ENCODE measurements at places on chromosomes 11 and 22. TPM values are rescaled to one million over a fixed set of nuclear protein-coding genes. Genes with fewer than 3 reads are reported as not detected.

The DDI1 gene
- not detected for total RNA-seq

DNA sequence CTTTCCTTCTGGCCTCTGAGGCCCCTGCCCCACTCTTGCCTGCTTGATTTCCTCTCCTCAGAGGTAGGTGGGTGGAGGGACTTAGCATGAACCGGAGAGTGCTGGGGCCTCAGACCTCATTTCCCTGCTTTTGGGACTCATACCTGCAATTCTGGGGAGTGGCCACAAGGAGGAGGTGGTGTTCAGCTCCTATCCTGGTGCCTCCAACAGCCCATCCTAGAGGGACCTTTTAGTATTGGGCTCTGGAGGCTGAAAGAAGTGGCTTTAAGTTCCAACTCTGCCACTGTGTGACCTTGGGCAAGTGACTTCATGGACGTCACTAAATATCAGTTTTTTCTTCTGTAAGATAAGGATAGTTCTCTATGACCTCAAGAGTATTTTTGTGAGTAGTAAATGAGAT lies 98.6 kb downstream of the KIAA1671 start:
- DNase-seq, result peak; percentile 37

- peak; percentile 71 for DNase-seq
Observed at GRCh38 chr11:110069158-110069737, 23.9 kb upstream of the ZC3H12C start.

DNA sequence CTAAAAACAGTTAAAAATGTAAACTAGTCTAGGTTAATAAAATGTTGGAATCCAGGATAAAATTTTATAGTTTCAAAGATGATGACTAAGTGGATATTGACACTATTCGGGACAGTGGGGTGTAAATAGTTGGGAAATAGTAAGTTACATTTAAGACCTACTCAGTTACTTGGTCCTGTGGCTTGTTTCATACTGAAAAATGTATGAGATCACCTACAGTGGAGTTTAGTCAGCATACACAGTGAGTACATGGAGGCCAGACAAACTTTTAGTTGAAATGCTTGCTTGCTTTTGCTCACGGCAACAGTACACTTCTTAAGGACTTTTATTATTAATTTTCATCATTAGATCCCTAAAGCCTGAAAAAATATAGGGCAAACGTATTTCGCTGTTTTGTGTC lies 16.1 kb downstream of the TRIM22 start:
- no peak for DNase-seq

The OR52N4 gene
- total RNA-seq, result not detected

DNA sequence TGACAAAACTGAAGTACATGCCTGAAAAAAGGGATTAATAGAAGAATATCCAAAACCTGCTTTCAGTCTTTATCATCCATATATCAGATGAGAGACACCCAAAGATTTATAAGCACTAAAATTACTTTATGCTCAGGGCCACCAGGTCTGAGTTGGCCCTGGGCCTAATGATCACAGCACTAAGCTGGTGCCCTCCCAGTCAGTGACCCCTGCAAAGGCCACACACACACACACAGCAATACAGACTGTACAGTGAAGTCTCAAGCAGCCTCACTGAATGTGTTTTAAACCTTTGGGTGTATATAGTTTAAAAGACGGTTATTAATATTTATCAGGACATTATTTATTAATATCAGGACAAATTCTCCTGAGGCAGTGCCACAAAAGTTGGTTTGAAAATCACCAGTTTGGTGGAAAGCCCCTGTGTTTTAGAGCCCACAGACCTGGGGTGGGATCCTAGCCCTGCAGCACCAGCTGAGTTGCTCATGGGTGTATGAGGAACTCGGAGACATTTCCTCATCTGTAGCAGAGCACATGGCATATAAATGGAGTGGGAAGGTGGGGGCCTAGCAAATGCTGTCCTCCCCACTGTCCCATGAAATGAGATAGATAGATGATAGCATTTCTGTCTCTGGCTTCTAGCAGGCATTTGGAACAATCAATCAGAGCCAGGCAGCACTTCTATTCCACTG lies 48.4 kb upstream of the HORMAD2 start:
- DNase-seq, result no peak

DNA sequence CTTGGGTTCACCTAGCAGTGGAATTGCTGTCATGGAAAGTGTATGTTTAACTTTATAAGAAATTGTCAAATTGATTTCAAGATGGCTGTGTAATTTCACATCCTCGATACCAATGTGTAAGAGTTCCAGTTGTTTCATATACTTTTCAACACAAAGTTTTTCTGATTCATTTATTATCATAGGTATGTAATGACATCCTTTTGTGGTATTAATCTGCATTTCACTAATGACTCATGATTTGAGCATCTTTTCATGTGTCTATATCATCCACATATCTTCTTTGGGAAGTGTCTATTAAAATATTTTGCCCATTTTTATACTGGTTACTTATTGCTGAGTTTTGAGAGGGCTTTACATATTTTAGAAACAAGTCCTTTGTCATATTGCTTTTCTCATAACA lies 17.0 kb upstream of the GLYATL1B start:
- DNase-seq, result no peak

DNA sequence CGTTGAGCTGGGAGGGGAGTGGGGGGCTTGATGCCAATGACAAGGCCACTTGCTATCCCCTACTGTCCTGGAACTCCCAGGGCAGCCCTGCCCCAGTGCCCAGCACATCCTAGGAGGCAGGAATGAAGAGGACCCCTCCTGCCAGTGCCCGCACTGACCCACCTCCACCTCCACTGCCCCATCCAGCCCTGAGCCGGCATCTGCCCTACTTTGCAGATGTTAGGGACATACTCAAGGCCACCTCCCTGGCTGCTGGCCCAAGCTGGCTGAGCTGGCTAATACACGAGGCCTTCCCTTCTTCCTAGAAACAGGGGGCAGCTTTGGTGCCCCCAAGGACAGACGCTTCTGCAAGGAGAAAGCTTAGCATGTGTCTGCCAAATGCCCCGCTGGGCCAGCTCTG lies 10.8 kb downstream of the DHCR7 start:
- DNase-seq, result no peak

- DNase-seq, result no peak
Observed at GRCh38 chr11:21372672-21373071, 703.3 kb downstream of the NELL1 start.

The TMEM191B gene
- total RNA-seq, result not detected

The CARD16 gene
- 0.25 TPM for total RNA-seq

- DNase-seq, result no peak
Observed at GRCh38 chr11:9716275-9717039, 52.6 kb downstream of the SWAP70 start.

GRCh38 chr11:47057365-47057764 lies 119.3 kb downstream of the ARFGAP2 start:
- DNase-seq, result no peak

The SMC1B gene
- not detected for total RNA-seq

The GUCD1 gene
- 81.0 TPM for total RNA-seq

The NXPE2 gene
- total RNA-seq, result not detected

The NLRP10 gene
- total RNA-seq, result not detected

- DNase-seq, result no peak
Observed at GRCh38 chr11:58573451-58574104, 2.1 kb downstream of the LPXN start.

DNA sequence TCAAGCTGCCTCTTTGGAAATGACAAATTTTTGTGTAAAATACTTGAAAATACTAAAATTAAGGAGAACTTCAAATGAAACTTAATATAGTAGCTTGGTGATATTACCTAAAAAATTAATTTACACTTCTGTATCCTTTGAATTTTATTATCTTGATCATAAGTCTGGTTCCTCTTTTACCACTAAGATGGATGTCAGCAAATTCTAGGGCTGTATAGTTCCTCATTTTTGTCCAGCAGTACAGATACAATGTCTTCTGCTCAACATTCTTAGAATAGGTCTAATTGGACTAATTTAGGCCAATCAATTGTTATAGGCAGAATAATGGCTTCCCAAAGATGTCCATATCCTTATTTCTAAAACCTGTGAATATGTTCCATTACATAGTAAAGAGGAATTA lies 1298.0 kb upstream of the RAG2 start:
- no peak for DNase-seq

GRCh38 chr11:44826922-44827643 lies 100.3 kb downstream of the TSPAN18 start:
- no peak for DNase-seq

- no peak for DNase-seq
Observed at GRCh38 chr11:111540114-111540936, at the start of gene LAYN. TSS of gene LAYN (plus strand) at chr11:111540720. CDS start at chr11:111540844, 124 bp downstream.

DNA sequence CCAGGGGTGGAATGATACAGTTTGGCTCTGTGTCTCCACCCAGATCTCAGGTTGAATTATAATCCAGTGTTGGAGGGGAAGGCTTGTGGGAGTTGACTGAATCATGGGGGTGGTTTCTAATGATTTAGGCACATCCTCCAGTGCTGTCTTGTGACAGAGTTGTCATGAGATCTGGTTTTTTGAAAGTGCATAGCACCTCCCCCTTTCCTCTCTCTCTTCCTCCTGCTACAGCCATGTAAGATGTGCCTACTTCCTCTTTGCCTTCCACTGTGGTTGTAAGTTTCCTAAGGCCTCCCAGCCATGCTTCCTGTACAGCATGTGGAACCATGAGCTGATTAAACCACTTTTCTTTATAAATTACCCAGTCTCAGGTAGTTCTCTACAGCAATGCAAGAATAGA lies 45.1 kb downstream of the THAP12 start:
- no peak for DNase-seq

The CRYBB2 gene
- total RNA-seq, result 0.24 TPM

GRCh38 chr11:122697636-122698167 lies 42.2 kb downstream of the UBASH3B start:
- no peak for DNase-seq

- no peak for DNase-seq
Observed at GRCh38 chr22:32713737-32714457, 87.6 kb upstream of the TIMP3 start.
